ENCODE measurements at places on chromosomes 12 and 14.

DNA sequence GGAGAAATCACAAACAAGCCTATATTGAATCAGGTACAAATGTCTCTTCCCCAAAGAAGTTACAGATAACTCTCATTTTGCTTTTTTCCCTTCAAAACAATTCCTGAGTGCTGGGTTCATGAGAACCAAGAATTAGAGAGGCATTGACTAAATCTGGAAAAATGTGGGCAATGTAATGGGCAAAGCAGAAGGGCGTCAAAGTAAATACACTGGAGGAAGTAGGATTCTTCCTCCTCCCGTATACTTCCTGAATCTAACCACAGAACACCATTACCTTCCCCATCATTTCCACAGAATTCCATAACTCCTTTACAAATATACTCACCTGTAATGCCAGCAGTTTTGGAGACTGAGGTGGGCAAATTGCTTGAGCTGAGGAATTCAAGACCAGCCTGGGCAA lies 3.0 kb upstream of the RBMS2 start:
- DNase-seq, result no peak

GRCh38 chr14:89206389-89207031 lies 210.5 kb downstream of the FOXN3 start:
- no peak for DNase-seq

- peak; percentile 12 for DNase-seq
Measured at GRCh38 chr12:16189849-16190248, 87.6 kb downstream of the SLC15A5 start.

DNA sequence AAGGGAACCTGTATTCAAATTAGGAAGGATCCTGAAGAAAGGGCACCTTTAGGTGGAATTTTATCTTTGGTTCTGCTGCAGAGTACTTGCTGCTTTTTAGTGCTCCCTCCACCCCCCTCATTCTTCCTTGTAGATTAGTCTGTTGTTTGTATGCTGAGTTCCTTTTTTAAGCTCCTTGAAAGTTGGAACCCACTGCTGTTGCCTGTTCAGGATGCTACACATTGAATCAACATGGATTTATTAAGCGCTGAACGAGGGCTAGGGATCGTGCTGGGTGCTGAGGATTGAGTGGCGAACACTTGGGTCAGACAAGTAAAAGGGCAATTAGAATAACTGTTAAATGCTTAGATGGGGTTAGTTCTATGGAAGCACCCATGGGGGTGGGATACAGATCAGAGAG lies 884 bp upstream of the AMN1 start:
- peak; percentile 16 for DNase-seq

GRCh38 chr12:102962532-102962931 lies 5.1 kb downstream of the ASCL1 start:
- DNase-seq, result peak; percentile 36

Data from H7 (cell line).